Activated naive CD8-positive, alpha-beta T cell treated with anti-CD3 and anti-CD28 coated beads, Interleukin-2, amount 10 ng/mL, durations not matched to agents 7 days and 5 days (primary cell): ENCODE measurements at places on chromosomes 7 and 10. TPM values are rescaled to one million over a fixed set of nuclear protein-coding genes. Genes with fewer than 3 reads are reported as not detected.

GRCh38 chr10:77320971-77321471 is 316.6 kb downstream of the KCNMA1 start:
- DNase-seq, result no peak

GRCh38 chr7:40680657-40681056 is 545.9 kb downstream of the SUGCT start:
- no peak for DNase-seq

DNA sequence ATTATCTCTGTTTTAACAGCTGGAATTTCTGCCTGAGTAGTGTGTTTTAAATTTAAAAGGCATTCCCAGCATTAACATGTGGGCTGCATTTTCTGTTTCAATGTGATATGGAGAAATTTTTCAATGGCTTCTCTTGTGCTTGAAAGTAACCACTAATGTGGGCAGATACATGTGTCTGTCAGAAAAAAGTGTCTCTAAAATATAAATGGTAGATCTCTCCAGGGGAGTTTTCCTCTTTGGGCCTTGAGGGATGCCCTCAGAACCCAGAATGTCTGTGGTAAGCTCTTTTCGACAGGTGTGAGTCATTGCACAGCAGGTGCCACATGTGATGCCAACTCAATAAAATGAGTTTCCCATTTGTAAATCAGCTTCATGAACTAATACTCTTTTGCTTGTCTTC is 221.1 kb downstream of the SEMA3E start:
- DNase-seq, result no peak

GRCh38 chr7:26655781-26656180 is 208.6 kb downstream of the SKAP2 start:
- DNase-seq, result no peak

Gene MRC1
- 1.5 TPM for total RNA-seq

DNA sequence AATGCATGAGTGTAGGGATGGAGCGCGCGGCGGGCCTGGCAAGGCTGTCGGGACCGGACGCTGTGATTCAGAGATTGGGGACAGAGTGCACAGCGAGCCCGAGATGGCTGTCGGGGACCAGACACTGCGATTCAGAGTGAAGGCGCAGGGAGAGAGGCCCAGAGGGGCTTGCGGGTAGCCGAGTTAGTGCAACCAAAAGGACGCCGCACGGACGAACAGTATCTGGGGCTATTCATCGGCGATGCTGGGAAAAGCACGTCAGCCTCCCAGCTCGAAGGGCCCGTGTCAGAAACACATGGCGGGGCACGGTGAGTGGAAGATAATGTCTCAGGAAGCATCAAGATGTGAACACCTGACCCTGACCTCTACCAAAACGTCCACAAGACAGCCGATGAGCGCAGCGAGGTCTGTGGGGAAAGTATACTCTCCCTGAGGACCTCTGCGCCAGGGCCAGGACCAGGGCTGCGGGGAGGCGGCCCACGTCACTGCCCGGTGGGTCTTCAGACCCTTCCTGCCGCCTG is 215.8 kb downstream of the ZMYND11 start:
- no peak for DNase-seq

- DNase-seq, result no peak
Observed at GRCh38 chr7:5758286-5758685, 23.2 kb downstream of the RNF216 start.
